Occipital lobe (tissue), 3 donors: ENCODE measurements at places on chromosomes 11 and 22. TPM values are rescaled to one million over a fixed set of nuclear protein-coding genes. Genes with fewer than 3 reads are reported as not detected.

GRCh38 chr11:110891411-110891810 is 179.2 kb upstream of the ARHGAP20 start:
- DNase-seq = no peak

- DNase-seq = no peak
These were observed 324.7 kb downstream of the CASP12 start for GRCh38 chr11:104573441-104573990.

DNA sequence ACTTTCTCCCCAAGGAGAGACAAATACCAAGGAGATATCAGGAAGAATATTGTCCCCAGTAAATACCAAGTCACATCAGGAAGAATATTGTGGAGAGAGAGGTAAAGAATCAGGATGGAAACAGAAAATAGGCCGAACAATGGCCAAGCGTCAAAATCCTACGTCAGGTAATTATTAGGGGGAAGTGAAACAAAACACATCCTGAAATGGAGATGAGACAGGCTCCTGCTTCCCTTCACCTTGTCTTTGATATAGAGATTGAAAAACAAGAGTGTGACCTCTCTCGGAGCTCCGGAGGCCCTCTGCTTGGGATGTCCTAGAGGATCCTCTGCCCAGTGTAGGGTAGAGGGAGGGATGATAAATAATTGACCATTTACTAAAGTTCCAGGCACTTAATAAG is 27.4 kb upstream of the IZUMO1R start:
- no peak for DNase-seq

- no peak for DNase-seq
These were observed 12.4 kb downstream of the POU2AF3 start for GRCh38 chr11:111310723-111311122.

- no peak for DNase-seq
These were observed 32.3 kb downstream of the TPBGL start for GRCh38 chr11:75272821-75273301.

- peak; percentile 84 for DNase-seq
These were observed at the start of gene ATP5MG for GRCh38 chr11:118401151-118401879. Gene ATP5MG, plus strand, starts transcription at chr11:118401606. Its CDS starts 60 bp downstream, at chr11:118401666.

The ANAPC15 gene
- total RNA-seq = 11.7 TPM

DNA sequence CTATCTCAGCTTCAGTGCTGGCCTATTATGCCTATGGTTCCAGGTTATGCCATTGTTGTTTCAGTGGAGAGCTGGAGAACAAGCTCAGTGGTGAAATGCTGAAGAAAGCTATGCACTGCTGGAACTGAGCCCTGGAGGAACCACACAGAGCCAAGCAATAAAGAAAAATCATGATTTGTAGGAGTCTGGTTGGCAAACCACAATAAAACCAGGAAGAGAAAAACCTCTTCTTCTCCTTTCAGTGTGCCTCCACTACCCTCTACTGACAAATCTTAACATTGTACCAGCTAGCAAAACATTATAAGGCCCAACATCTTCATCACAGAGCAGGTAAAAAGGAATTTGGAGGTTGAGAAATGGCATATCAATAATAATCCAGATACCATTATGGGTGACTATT is 5.3 kb downstream of the OR51F2 start:
- no peak for DNase-seq

GRCh38 chr11:76228071-76228874 is 22.0 kb upstream of the WNT11 start:
- DNase-seq = no peak

GRCh38 chr11:14544611-14545010 is 24.4 kb upstream of the PSMA1 start:
- no peak for DNase-seq

- no peak for DNase-seq
These were observed 129.1 kb downstream of the DCDC1 start for GRCh38 chr11:31240340-31240904.

GRCh38 chr11:12019866-12020416 is 11.5 kb upstream of the DKK3 start:
- no peak for DNase-seq

The CRYBA4 gene
- total RNA-seq = not detected

- peak; percentile 31 for DNase-seq
These were observed 15.5 kb upstream of the RAC2 start for GRCh38 chr22:37259540-37260029.

The PEX16 gene
- total RNA-seq = 19.0 TPM

The DEFB131B gene
- not detected for total RNA-seq

The CENPM gene
- total RNA-seq = 1.6 TPM

GRCh38 chr22:48644108-48644507 is 1183.6 kb downstream of the BRD1 start:
- DNase-seq = no peak

- no peak for DNase-seq
These were observed 29.2 kb downstream of the PDGFB start for GRCh38 chr22:39215426-39216142.

- DNase-seq = no peak
These were observed 10.5 kb upstream of the DEPDC7 start for GRCh38 chr11:33005175-33005574.

- DNase-seq = no peak
These were observed 10.0 kb downstream of the SLC37A2 start for GRCh38 chr11:125072961-125073590.

GRCh38 chr11:60862171-60862570 is 5.2 kb upstream of the ZP1 start:
- no peak for DNase-seq

DNA sequence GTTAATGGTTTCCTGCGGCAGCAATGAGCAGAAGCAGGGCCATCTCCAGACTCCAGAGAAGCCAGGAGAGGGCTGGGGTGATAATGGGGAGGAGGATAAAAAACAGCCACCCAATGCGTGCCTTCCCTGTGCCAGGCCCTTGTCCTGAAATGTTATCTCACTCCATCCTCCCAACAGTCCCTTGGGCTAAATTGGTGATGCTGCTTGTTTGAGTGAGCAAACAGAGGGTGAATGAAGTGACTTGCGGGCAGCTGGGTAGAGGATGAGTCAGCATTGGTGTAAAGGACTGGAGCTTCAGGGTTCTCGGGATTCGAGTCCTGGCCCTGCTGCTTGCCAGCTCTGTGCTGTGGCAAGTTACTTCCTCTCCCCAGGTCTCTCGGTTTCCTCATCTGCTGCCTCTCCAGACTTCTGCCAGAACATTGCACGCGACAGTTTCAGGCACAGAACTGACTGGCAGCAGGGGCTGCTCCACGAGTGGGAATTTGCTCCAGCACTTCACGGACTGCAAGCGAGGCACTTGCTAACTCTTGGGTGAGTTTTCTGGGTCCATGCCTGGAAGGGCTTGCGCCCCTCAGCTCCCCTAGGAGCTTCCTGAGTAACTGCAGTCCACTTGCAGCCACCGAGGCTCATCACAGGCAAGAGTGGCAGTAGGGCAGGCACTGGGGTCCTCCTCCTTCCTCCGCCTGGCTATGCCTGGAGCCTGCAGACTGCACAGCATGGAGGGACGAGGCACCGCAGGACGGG is at the start of gene P2RY6:
Gene P2RY6 (plus strand): TSS at position 403 of the 744 bp plus-strand sequence. CDS start 24,181 bp downstream, outside the sequence.
- no peak for DNase-seq

- DNase-seq = no peak
These were observed 20.7 kb downstream of the LHFPL7 start for GRCh38 chr22:24925586-24926427.
